ENCODE measurements at places on chromosomes 2 and 18. TPM values are rescaled to one million over a fixed set of nuclear protein-coding genes. Genes with fewer than 3 reads are reported as not detected.

The TTL gene
- total RNA-seq = 41.2 TPM

The AKAIN1 gene
- total RNA-seq = not detected

The DSG4 gene
- total RNA-seq = not detected

The CFC1 gene
- total RNA-seq = not detected

The ABCG5 gene
- not detected for total RNA-seq

The LRP1B gene
- not detected for total RNA-seq

The RBM45 gene
- 15.8 TPM for total RNA-seq

The GKN2 gene
- not detected for total RNA-seq

The PTPRN gene
- total RNA-seq = not detected

The LOXL3 gene
- total RNA-seq = 1.8 TPM

The NTSR2 gene
- total RNA-seq = not detected

The CHRNG gene
- not detected for total RNA-seq

The ALPG gene
- total RNA-seq = not detected

GRCh38 chr2:116988303-116988702, 826.2 kb upstream of the DDX18 start:
- H3K36me3 ChIP-seq = no peaks in the 10 kb centered on the region
- no peak overlapping the region for H3K27ac ChIP-seq
- H3K4me3 ChIP-seq = no peak overlapping the region
- no peak for DNase-seq
- H3K4me1 ChIP-seq = no peaks in the 10 kb centered on the region

DNA sequence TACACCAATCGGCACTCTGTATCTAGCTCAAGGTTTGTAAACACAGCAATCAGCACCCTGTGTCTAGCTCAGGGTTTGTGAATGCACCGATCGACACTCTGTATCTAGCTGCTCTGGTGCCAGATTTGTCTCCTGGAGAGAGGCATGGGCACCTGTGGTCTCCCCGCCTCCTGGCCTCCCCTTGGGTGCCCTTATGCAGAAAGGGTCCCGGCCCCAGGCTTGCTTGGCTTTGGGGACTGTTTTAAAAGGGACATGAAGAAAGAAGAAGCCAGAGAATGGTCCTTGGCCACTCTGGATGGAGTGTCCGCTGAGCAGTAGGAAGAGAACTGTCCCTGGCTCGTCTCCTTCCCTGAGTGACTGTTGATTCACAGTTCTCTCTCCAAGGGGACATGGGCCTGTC, 11.5 kb upstream of the ALPP start:
- DNase-seq = no peak
- no peaks in the 10 kb centered on the region for H3K36me3 ChIP-seq
- H3K27me3 ChIP-seq = no peaks in the 10 kb centered on the region
- peaks cover 18% of the 10 kb centered on the region for H3K4me1 ChIP-seq
- no peak overlapping the region for H3K4me3 ChIP-seq
- no peak overlapping the region for H3K27ac ChIP-seq

DNA sequence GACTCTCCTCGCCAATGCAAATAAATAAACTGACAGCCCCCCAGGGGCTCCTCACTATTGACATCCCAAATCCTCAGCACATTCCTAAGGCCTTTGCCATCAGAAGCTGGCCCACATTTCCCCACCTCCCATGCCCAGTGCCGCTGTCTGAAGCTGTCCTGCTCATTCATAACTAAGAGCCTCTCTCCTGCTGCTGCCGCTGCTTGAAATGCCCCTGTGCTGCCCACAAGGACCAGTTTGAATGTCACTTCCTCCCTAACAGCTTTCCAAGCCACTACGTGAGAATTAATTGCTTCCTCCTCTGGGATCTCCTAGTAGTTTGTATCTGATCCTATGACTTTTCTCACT, 151.6 kb upstream of the CAPN13 start:
- no peaks in the 10 kb centered on the region for H3K4me1 ChIP-seq
- H3K4me3 ChIP-seq = no peak overlapping the region
- H3K36me3 ChIP-seq = no peaks in the 10 kb centered on the region
- no peak overlapping the region for H3K27ac ChIP-seq

DNA sequence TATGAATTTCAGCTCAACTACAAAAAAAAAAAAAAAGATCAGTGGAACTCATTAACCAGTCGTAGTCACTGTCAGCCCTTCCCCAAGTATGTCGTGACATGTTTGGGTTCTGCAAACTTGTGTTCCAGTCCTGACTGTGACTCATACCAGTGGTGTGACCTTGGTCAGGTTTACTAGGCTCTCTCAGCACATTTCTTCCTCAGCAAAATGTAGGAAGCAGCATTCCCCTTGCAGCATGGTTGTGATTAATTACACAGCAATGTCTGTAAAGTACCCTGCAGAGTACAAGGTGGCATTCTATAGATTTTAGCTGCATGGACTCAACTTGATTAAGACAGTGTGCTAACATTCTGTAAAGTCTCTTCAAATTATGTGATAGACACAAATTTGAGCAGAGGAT, 156.9 kb downstream of the LAMA1 start:
- DNase-seq = no peak
- H3K36me3 ChIP-seq = no peaks in the 10 kb centered on the region
- H3K4me3 ChIP-seq = no peak overlapping the region
- no peaks in the 10 kb centered on the region for H3K4me1 ChIP-seq

GRCh38 chr2:170468557-170468956, 246.6 kb upstream of the SP5 start:
- H3K27me3 ChIP-seq = peaks cover 4% of the 10 kb centered on the region
- peaks cover 2% of the 10 kb centered on the region for H3K4me1 ChIP-seq
- no peak overlapping the region for H3K27ac ChIP-seq

DNA sequence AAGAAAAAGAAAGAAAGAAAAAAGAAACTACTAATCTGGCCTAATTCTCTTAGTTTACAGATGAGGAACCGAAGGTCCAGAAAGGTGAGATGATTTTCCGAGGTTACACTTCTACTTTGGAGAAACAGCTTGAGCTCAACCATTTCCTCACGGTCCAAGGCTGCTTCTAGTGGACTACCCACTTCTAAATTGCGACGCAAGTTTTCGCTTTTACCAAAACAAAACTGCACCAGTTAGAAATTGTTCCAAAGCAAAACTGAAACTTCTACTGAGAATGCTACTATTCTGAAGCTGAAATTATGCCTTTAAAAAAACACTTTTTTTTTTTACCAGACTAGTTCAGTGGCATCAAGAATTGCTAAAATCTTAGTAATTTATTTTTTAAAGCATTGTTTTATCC, 101.6 kb downstream of the INO80D start:
- peaks cover 5% of the 10 kb centered on the region for H3K4me1 ChIP-seq
- no peaks in the 10 kb centered on the region for H3K36me3 ChIP-seq
- H3K27ac ChIP-seq = peak overlapping the region; percentile 80
- H3K27me3 ChIP-seq = no peaks in the 10 kb centered on the region
- H3K4me3 ChIP-seq = peak overlapping the region; percentile 68

GRCh38 chr2:232636788-232637420, 3.5 kb downstream of the EFHD1 start:
- H3K27me3 ChIP-seq = peaks cover 63% of the 10 kb centered on the region
- H3K27ac ChIP-seq = no peak overlapping the region
- H3K36me3 ChIP-seq = no peaks in the 10 kb centered on the region
- peaks cover 7% of the 10 kb centered on the region for H3K4me1 ChIP-seq
- no peak for DNase-seq
- peak overlapping the region; percentile 0 for H3K4me3 ChIP-seq

DNA sequence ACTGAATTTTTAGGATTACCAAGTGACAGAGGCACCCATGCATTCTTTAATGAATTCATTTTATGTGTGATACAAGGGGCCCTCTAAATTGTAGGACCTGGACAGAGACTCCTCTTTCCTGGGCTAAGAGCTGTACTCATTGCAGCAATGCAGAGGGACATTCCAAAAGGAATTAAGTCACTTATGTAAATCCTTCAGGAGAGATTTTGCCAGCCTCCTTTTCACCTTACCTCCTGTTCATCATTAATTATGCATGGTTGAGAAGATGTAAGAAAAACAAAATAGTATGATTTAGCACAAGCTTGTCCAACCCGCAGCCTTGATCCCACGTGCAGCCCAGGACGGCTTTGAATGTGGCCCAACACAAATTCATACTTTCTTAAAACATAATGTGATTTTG, 84.5 kb upstream of the TANK start:
- peaks cover 27% of the 10 kb centered on the region for H3K36me3 ChIP-seq
- no peak for DNase-seq
- H3K4me1 ChIP-seq = peaks cover 46% of the 10 kb centered on the region
- no peak overlapping the region for H3K27ac ChIP-seq

DNA sequence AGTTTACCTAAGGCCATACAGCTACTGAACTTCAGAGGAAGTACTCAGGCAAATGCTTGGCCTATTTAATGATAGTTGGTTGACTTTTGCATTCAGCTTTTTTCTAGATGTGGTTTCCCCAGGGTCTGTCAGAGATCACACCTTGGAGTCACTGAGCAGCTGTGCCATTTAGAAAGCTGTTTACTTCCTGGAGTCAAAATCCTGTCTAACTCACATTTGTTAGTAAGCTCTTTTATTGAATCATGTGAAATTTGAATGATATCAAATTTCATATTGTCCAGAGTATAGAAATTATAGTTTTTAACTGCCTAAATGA, 7.6 kb upstream of the TRIB2 start:
- H3K27me3 ChIP-seq = no peaks in the 10 kb centered on the region
- H3K36me3 ChIP-seq = peaks cover 9% of the 10 kb centered on the region
- H3K4me1 ChIP-seq = peaks cover 30% of the 10 kb centered on the region
- H3K27ac ChIP-seq = peak overlapping the region; percentile 44
- no peak for DNase-seq

GRCh38 chr2:62705859-62706720, 577 bp downstream of the EHBP1 start:
- peaks cover 29% of the 10 kb centered on the region for H3K4me1 ChIP-seq
- H3K36me3 ChIP-seq = peaks cover 19% of the 10 kb centered on the region
- peaks cover 5% of the 10 kb centered on the region for H3K27me3 ChIP-seq
- peak overlapping the region; percentile 80 for H3K27ac ChIP-seq
- DNase-seq = peak; percentile 53

DNA sequence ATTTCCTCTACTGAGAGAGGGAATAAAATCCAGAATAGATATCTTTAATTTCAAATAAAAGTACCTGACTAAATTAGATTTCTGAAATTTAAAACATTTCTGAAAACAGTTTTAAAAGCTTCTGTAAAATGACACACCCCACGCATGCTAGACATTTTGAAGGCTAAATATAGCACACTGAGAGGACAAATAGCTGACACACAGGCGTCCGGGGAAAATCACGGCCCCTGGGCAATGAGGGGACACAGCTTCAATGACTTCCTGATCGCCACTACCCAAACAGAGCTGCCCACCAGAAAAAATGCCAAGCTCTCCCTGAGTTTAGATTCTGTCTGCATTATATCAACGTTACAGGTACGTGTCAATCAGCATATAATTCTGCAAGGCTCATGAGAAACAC, 10.9 kb downstream of the TBC1D8 start:
- no peaks in the 10 kb centered on the region for H3K36me3 ChIP-seq
- no peak overlapping the region for H3K4me3 ChIP-seq

GRCh38 chr18:70732188-70732587, 443.3 kb downstream of the SOCS6 start:
- H3K27me3 ChIP-seq = no peaks in the 10 kb centered on the region
- no peak for DNase-seq
- no peak overlapping the region for H3K4me3 ChIP-seq
- no peaks in the 10 kb centered on the region for H3K4me1 ChIP-seq
- H3K27ac ChIP-seq = no peak overlapping the region

GRCh38 chr2:230942371-230942770, 17.3 kb upstream of the GPR55 start:
- no peak overlapping the region for H3K4me3 ChIP-seq
- peaks cover 15% of the 10 kb centered on the region for H3K36me3 ChIP-seq
- no peak overlapping the region for H3K27ac ChIP-seq
- H3K4me1 ChIP-seq = peaks cover 47% of the 10 kb centered on the region

DNA sequence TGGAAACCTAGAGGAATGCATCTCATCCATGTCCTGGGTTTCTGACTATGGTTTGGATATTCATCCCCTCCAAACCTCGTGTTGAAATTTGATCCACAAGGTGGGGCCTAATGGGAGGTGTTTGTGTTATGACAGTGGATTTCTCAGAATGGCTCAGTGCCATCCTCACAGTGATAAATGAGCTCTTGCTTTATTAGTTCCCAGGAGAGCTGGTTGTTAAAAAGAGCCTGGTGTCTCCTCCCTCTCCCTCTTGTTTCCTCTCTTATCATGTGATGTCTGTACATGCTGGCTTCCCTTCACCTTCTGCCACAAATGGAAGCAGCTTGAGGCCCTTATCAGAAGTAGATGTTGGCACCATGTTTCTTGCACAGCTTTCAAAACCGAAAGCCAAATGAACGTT, 424.3 kb downstream of the DCC start:
- H3K27ac ChIP-seq = no peak overlapping the region
- no peaks in the 10 kb centered on the region for H3K27me3 ChIP-seq
- no peak overlapping the region for H3K4me3 ChIP-seq
- no peaks in the 10 kb centered on the region for H3K4me1 ChIP-seq

- no peak overlapping the region for H3K4me3 ChIP-seq
- H3K27me3 ChIP-seq = peaks cover 13% of the 10 kb centered on the region
- no peaks in the 10 kb centered on the region for H3K36me3 ChIP-seq
- H3K4me1 ChIP-seq = peaks cover 20% of the 10 kb centered on the region
- no peak overlapping the region for H3K27ac ChIP-seq
- no peak for DNase-seq
These were observed 41.2 kb downstream of the ASAP2 start for GRCh38 chr2:9247786-9248185.

GRCh38 chr2:23409248-23409647, 24.3 kb downstream of the KLHL29 start:
- DNase-seq = no peak
- H3K4me3 ChIP-seq = no peak overlapping the region
- no peak overlapping the region for H3K27ac ChIP-seq

DNA sequence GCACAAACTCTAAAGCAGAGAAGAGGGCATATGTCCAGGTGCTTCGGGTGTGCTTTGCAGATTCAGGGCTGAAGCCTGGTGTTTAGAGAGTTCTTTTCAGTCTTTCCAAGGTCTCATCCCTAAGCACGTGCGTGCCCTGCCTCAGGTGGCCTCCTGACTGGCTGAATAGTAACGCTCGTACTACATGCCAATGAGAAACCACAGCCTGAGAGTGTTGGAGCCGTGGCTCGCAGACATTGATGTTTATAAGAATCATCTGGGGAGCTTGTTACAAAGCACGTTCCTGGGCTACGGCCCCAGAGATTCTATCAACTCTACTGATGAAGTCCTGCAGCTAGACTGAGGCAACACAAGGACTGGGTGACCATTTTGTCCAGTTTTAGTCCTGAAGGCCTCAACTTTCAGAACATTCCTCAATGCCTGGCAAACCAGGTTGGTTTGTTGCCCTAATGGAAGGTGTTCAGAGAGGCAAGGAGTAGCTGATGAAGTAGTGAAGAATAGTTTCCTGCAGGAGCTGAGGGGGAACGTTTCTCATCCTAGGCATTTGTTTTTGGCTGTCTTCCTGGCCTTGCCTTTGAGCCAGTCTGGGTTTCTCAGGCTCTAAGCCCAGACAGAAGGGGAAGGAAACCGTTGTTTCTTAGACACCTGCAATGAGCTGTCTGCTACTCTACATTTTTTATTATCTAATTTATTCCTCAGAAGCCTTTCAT, 31.5 kb upstream of the HAAO start:
- H3K27me3 ChIP-seq = peaks cover 14% of the 10 kb centered on the region
- H3K4me1 ChIP-seq = peaks cover 15% of the 10 kb centered on the region
- DNase-seq = no peak
- H3K27ac ChIP-seq = no peak overlapping the region
- H3K4me3 ChIP-seq = no peak overlapping the region

- no peak overlapping the region for H3K4me3 ChIP-seq
- H3K36me3 ChIP-seq = no peaks in the 10 kb centered on the region
- peak; percentile 73 for DNase-seq
- no peaks in the 10 kb centered on the region for H3K4me1 ChIP-seq
- H3K27ac ChIP-seq = no peak overlapping the region
These were observed 3.2 kb downstream of the TEKT4 start for GRCh38 chr2:94874277-94874997.
